ENCODE measurements at places on chromosomes 1 and 21. TPM values are rescaled to one million over a fixed set of nuclear protein-coding genes. Genes with fewer than 3 reads are reported as not detected.
A peak's percentile ranks its signal among the peaks of the same experiment; 100 is the strongest.

- no peak for DNase-seq
Measured at GRCh38 chr1:218351391-218352074, 6.4 kb downstream of the TGFB2 start.

DNA sequence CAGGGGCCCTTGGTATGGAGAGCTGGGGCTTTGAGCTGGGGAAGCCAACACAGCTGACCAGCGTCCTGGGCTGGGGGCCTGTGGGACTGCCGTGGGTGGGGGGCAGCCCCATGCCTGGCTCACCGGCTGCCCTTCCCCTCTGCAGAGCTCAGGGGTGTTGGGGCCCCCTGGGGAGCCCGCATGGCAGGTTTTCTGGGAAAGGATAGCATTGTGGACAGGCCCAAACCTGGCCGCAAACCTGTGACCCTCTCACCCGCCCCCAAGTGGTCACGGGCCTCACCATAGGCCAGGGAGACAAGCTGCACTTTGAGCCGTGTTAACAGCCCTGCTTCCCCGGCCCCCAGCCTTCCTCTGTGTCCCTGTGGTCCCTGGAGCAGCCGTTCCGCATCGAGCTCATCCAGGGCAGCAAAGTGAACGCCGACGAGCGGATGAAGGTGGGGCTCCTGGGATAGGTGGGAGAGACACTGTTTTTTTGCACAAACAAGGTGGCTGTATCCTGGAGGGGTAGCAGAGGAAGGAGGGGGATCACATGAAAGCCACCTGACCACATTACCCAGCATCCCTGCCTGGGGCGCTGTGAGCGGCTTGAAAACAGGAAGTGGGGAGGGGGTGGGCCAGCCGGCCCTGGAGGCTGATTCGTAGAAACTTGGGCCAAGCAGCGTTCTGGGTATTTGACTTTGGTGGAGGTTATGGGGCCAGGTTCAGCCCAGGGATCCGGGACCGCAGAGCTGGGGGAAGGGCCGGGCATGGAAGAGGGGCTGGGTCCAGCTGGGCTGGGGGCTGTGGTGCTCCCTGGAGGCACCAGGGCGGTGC lies 65.9 kb downstream of the PIK3CD start:
- peak; percentile 48 for DNase-seq

GRCh38 chr1:85089203-85089602 lies 40.9 kb upstream of the MCOLN3 start:
- no peak for DNase-seq

GRCh38 chr1:55359611-55360010 lies 144.4 kb upstream of the USP24 start:
- no peak for DNase-seq

DNA sequence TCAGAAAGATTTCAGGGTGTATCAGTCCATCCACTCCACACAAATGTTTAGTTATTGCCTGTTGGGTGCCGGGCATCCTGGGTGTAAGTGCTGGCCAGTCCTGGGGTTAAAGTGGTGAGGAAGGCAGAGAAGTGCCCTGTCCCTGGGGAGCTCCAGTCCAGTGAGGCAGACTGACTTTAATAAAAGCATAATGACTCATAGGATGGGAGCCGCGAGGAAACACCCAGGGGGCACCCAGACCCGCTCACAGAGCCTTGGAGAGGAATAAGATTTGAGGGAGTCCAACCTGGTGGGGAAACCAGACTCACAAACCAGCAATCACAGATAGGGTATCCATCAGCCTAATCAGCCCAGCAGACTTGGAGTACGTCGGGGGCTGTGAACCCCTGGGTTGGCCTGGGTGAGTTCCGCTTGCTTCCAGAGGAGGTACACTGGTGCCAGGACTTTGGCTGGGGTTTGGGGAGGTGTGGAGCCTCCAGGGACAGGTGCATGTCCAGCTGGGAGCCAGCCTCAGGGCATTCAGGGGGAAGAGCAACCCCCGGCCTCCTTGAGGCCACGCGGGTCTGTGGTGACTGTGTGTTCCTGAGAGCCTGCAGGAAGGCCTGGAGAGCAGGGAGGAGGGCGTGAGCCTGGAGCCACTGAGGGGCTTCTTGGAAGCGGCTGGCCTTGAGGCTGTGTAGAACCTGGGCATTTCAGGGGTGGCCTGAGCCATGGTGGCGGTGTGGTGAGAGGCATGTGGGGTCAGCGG lies 3.7 kb downstream of the PEAR1 start:
- no peak for DNase-seq

- DNase-seq, result peak; percentile 79
Measured at GRCh38 chr1:178093494-178093950, 382 bp upstream of the RASAL2 start.

- DNase-seq, result no peak
Measured at GRCh38 chr1:167491586-167492461, 26.5 kb downstream of the CD247 start.

DNA sequence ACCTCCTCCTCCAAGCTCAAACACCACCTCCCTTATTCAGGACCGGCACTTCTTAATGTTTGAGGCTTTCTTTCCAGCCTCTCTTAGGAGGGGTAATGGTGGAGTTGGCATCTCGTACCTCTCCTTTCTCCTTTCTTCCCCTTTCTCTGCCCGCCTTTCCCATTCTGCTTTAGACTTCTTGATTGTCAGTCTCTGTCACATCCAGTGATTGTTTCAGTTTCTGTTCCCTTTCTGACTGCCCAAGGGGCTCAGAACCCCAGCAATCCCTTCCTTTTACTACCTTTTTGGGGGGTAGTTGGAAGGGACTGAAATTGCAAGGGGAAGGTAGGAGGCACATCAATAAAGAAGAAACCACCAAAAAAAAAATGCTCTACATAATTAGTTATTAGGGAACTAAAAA lies 5.6 kb downstream of the ELK4 start:
- no peak for DNase-seq

- DNase-seq, result no peak
Measured at GRCh38 chr1:117034791-117035290, 25.3 kb upstream of the TTF2 start.

- no peak for DNase-seq
Measured at GRCh38 chr1:6688001-6688400, 13.6 kb downstream of the DNAJC11 start.

DNA sequence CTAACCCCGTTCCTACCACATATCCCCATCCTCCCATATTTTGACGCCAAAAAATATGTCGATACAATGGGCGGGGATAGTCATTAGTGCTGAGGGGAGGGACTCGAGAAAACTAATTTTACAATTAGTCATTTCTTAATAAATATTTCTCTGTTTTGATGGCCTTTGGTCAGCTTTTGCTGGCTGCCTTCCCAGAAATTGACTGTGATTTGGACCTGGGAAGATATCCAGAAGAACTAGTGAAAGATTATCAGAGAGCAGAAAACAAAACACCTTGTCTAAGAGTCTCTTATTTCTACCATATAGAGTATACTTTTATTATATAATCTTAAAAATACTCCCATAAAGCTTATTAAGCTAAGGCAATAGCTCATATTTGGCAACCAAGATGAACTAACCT lies 247.6 kb downstream of the MRPL39 start:
- no peak for DNase-seq

DNA sequence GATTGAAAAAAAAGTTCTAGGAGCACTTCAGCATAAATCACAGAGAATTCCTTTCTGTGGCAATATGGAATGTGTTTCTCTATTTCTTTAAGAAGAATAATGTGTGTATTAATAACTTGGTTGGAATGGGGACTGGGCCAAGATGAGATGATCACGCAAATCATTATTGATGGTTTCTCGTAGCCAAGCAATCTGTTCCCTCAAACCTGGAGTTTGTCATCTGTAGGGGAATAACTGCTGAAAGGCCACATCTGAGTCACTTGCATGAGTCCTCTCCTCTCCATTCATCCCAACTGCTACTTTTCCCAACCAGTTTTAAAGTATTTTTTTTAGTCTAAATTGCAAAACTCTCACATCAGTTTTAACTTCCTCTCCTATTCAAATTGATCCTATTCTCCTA lies 480.4 kb downstream of the PLPP3 start:
- no peak for DNase-seq

GRCh38 chr1:208799186-208799585 lies 555.0 kb upstream of the PLXNA2 start:
- DNase-seq, result no peak

DNA sequence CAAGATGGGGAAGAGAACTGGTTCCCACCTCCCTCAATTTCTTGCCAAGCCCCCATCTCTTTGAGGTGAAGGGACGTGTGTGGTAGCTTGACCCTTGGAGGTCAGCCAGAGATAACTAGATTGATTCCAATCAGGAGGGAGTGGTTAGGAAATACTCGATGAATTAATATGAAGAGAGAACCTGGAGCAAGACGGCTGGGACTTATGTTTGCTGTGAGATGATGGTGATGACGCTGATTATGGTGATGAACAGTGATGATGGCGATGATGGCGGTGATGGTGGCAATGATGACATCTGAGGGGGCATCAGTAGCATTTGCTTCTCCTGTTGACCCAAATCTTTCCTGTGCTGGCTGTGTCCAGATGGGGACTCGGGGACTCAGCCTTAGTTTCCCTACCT lies 724 bp downstream of the PADI1 start:
- DNase-seq, result no peak

- no peak for DNase-seq
Measured at GRCh38 chr1:113307771-113308445, 82.4 kb upstream of the MAGI3 start.

GRCh38 chr1:68166348-68166747 lies 66.0 kb downstream of the WLS start:
- no peak for DNase-seq

DNA sequence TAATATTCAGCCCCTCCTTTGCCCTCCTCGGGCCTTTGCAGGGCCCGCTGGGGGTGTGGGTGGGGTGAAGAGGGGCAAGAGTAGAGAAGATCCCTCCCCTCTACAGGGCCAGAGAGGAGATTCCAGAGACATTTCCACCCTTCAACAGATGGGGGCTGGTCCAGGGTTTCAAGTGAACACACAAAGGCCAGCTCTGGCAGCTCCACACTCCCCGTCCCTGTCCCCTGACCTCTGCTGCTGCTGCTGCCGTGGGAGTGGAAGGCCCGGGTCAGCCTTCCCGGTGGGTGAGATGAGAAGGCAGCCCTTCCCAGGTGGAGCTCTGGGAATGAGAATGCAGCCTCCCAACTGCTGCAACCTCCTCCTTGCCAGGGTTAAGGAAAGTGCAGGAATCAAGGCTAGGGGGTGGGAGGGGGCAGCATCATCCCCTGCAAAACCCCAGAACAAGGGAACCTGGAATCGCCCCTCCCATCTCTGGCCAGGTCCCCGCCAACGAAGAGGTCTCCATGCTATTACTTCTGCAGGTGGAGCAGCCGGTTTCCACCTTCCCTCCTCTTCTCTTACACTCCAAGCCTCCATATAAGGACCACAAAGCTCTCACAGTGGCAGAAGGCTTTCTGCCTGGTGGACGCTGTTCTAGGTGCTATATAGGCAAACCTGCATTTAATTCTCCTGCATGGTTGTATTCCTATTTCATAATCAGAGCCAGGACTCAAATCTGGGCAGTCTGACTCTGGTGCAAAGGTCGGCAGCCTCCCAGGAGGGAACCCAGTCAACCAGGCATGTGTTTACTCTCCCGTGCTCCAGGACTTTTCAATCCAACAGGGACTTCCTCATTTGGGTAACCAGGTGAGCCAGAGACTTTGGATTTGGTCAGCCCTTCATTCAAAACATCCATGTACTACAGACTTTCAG lies 22.9 kb upstream of the ARHGEF10L start:
- no peak for DNase-seq

GRCh38 chr1:226575739-226576378 lies 27.3 kb downstream of the STUM start:
- no peak for DNase-seq

- no peak for DNase-seq
Measured at GRCh38 chr1:40965531-40965930, 14.0 kb upstream of the CTPS1 start.

- no peak for DNase-seq
Measured at GRCh38 chr21:43346551-43346950, 80.4 kb downstream of the SIK1 start.

DNA sequence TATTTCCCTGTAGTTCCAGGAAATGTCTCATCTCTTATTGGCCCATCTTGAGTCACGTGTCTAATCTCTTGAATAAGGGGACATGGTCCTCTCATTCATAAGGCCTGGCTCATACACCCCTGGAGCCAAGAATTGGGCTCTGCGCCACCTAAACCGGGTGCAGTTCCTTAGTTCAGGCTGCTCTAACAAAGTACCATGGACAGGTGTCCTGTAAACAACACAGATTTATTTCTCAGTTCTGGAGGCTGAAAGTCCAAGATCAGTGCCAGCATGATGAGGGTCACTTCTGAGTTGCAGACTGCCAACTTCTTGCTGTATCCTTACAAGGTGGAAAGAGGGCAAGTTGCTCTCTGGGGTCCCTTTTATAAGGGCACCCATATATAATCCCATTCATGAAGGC lies 60.2 kb upstream of the VAMP3 start:
- no peak for DNase-seq

GRCh38 chr21:28791595-28792282 lies 200.9 kb downstream of the LTN1 start:
- DNase-seq, result no peak

- DNase-seq, result no peak
Measured at GRCh38 chr21:16455526-16455925, 725.7 kb downstream of the USP25 start.

DNA sequence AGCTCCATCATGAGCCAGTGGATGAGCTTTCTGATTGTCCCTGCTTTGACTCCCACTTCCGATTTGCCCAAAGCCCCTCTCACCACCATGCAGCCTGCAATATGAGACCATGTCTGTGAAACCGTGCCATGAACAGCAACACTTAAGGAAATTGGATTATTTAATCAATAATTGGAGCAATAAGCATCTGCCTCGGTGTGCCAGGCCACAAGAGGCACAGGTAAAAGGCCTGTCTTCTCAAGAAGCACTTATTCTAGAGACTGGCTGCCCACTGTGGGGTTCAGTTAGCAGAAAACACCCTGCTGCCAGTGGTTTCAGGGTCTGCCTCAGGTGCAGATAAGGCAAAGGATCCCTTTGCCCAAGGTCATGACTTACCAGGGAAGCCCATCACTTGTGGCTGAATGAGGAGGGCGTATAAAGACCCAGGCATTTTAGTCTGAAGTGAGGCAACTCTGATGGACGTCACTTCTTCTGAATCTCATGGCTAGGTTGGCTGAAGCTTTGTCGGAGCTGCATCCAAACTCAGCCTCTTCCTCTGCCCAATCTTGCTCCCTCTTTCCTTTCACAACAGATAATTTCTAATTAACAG lies 7.1 kb upstream of the CHI3L2 start:
- no peak for DNase-seq

DNA sequence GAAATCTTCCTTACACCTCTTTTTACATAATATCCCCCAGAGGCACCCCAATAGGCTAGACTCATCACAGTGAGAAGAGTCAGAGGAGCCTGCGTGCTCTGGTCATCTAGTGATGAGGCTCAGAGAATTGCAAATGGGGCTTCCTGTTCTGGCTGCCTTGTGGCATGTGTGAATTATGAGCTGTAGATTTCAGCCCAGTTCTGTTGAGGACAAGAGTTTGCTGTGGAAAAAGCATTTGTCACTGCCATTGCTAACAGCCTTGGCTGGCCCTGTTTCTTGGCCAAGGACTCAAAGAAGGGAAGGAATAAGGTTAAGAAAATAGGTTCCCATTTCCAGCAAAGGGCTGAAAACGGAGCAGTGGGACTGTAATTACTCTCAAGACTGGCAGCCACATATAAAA lies 30.7 kb downstream of the MRAP start:
- DNase-seq, result no peak

The LEMD1 gene
- not detected for total RNA-seq

The TRNP1 gene
- total RNA-seq, result 49.8 TPM

The RAP1GAP gene
- total RNA-seq, result 4.1 TPM

The TPTE gene
- not detected for total RNA-seq

The CYB5RL gene
- 6.7 TPM for total RNA-seq

The TSPEAR gene
- total RNA-seq, result not detected

The AUNIP gene
- total RNA-seq, result not detected

The C1orf210 gene
- total RNA-seq, result not detected

The IRF6 gene
- total RNA-seq, result 1.5 TPM

The KCND3 gene
- 3.3 TPM for total RNA-seq

The DRAXIN gene
- total RNA-seq, result not detected

The CTSK gene
- total RNA-seq, result 44.0 TPM

The AIRE gene
- not detected for total RNA-seq

The NUDT17 gene
- total RNA-seq, result 5.9 TPM
